Putamen (tissue), 1 donor: ENCODE measurements at places on chromosomes 2 and 18.

DNA sequence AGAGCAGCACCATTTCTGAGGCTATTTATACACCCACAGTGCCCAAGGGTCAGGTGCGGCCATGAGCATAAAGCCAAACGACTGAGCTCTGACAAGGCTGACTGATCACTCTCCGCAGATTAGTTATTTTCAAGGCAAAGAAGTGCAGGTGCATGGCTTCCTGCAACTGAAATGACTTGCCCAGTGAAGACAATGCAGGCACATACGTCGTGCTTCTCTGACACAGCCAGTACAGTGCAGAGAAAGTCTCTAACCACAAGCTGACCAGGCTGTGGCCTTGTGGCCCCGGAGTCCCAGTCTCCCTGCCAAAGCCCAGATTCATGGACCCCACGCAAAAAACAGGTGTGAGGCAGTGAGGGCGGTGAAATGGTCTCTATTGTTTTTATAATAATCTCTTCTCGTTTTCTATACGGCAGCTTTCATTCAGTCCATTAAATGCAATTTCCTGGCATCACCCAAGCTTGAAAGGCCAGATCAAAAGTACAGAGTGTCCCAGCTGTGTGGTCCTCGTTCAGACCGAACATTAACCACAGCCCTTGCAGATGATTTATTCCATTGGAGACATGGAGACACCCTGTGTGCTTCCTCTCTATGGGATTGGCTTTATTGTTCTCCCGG lies 447.0 kb upstream of the ID2 start:
- DNase-seq = no peak

GRCh38 chr2:181177376-181177775 lies 197.0 kb downstream of the UBE2E3 start:
- DNase-seq = no peak

GRCh38 chr18:5197461-5197860 lies 404 bp upstream of the AKAIN1 start:
- no peak for DNase-seq

DNA sequence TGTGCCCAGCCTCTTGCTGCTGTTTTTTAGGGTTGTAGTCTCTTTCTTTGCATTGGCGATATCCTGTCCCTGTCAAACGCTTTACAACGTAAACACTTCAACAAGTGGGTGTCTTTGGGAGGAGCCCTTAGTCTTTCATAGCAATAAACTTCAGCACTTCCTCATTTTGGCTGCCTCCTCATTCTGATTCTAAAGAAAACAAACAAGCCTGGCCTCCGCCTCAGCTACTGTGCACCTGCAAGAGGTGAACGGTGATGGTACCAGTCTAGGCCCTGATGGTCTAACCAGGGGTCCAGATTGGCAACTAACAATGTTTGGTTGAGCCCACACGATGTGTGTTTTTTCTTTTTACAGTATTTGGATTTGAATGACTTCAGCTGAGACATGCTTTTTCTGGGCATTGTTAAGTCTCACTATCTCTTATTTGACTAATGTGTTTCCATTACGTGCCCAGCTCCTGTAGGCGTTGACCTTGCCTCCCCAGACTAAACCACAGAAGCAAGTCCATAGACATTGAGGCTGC lies 53.2 kb upstream of the CUL3 start:
- no peak for DNase-seq

- no peak for DNase-seq
These were observed 636.2 kb upstream of the CHAC2 start for GRCh38 chr2:53131416-53131815.

DNA sequence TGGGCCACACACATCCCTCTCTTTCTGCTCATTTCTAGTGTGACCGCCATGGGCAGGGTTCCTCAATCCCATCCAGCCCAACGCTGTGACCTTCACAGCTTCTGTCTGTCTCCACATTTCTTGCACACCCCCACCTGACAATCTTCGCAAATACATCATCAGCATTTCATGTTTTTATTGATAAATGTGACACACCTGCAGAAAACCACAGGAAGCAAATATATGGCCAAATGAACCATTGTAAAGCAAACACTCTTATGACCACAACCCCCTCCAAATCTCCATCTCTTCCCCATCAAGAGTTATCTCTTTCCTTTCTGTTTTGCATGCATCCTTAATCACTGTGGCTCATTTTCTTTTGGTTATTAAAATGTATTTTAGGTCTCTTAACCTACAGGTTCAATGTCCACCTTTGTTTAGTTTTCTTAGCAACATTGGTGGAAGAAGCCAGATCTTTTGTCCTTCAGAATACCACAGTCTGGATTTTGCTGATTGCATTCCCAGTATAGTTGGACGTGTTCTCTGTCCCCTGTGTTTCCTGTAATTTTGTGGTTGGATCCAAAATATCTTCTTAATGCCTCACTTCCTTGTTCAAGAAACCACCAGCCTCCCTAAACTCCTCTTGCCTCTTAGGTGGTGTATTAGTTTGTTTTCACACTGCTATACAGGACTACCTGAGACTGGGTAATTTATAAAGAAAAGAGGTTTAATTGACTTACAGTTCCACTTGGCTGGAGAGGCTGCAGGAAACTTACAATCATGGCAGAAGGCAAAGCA lies 9.8 kb upstream of the NCK2 start:
- DNase-seq = no peak

GRCh38 chr2:34105006-34105767 lies 506.1 kb upstream of the FAM98A start:
- DNase-seq = no peak

- no peak for DNase-seq
These were observed 689 bp upstream of the YWHAQ start for GRCh38 chr2:9631553-9631819.

DNA sequence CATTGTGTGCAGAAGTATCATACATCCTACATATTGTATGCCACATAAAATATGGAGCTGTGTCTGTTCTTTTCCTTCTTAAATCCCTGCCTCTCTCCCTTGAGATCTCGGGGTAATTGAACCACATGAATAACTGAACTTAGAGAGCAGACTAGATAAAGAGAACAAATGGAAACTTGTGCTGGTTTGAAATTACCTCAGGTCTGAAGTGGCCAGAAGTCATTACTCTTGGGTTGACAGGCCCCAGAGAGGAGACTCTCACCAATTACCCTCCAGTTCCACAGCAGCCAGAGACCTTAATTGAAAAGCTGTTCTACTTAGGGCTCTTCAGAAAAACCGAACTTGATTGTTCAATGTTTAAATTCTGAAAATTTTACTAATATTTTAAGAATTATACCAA lies 5.0 kb upstream of the ADAM17 start:
- DNase-seq = no peak

DNA sequence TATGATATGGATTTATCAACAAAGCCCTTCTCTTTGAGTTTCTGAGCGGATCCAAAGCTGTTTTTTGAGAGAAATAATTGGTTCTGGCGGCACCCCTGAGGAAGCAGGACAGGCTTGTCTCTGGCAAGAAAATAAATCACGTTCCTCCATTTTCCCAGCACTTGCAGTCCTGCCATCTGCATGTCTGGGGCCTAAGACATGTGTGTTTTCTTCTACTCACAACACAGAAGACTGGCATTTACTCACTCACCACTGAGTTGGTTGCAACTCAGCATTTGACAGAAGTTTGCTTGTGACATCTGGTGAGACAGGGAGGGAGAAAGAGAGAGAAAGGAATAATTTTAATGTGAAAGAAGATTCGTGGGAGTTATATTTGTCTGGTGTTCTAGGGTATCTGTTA lies 37.0 kb upstream of the YES1 start:
- DNase-seq = no peak

- DNase-seq = no peak
These were observed 154.3 kb downstream of the PTGR3 start for GRCh38 chr18:75054611-75055010.

DNA sequence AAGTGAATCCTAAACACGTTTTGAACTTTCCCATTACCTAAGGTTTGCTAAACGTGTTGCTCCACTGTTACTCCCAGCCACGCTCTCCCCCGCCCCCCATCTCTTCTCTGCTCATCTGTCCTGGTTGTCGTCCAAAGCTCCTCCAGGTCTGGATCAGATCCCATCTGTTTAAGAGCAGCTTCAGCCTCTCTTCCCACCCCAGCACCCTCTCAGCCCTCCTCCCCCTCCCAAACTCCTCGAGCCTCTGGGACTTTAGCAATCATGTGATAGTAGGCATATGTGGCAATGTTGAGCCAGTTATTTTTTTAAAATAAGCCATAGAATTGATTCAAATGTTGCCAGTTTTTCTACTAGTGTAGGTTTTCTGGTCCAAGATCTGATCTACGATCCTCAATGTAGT lies 20.0 kb upstream of the LPIN1 start:
- DNase-seq = no peak

DNA sequence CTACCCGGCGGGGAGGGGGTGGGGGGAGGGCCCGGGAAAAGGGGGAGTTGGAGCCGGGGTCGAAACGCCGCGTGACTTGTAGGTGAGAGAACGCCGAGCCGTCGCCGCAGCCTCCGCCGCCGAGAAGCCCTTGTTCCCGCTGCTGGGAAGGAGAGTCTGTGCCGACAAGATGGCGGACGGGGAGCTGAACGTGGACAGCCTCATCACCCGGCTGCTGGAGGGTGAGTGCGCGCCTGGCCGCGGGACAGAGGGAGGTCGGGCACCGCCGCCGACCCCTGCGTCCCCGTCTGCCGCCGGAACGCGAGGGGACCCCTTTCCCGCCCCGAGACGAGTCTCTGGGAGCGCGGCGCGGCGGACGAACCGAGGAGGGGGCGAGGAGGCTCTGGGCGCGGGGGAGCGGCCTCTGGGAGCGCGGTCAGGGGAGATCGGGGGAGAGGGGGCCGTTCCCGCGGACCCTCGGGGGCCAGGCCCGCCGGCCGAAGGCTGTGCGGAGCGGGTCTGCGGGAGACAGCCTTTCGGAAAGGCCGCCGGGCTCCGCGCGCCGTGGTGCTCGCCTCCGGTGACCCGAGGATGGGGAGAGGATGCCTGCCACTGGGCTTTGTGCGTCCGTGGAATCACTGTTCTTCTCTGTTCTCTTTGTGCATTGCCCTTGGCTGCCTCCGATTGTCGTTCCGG lies 463 bp downstream of the PPP1CB start:
- DNase-seq = peak; percentile 36

- no peak for DNase-seq
These were observed 15.9 kb upstream of the SERPINB11 start for GRCh38 chr18:63686871-63687270.

GRCh38 chr18:26637324-26637723 lies 89.0 kb upstream of the KCTD1 start:
- DNase-seq = peak; percentile 56

DNA sequence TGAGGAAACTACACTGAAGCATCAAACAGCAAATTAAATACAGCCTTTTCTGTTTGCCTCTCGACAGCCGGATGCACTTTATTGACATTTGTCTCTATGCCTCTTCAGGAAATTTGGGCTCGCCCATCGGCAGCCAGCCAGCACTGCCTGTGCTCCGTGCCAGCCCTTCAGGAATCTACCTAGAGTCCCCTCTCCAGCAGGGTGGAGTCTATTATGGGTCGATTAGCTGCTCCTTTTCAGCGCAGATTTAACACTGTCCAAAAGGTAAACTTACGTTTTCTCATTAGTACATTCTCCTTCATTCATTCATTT lies 91.5 kb downstream of the MYCN start:
- no peak for DNase-seq

- no peak for DNase-seq
These were observed 92.7 kb downstream of the ALPK2 start for GRCh38 chr18:58536202-58536516.

DNA sequence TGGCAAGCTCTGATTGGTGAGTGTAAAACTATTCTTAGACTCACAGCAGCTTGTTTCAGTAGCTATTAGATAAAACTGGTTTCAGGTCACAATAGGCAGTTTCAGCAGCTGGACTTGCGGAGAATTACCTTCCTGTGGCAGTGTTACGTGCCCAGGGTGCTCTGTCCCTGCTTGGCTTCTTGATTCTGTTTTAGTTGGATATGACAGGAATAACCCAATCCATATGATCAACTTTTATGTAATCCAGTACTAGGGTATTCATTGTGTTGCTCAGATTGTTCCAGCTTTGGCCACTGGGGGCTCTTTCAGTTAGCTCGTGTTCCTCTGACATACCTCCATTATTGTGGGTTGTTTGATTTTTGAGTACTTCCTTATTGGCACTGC lies 43.1 kb downstream of the INPP4A start:
- DNase-seq = no peak

DNA sequence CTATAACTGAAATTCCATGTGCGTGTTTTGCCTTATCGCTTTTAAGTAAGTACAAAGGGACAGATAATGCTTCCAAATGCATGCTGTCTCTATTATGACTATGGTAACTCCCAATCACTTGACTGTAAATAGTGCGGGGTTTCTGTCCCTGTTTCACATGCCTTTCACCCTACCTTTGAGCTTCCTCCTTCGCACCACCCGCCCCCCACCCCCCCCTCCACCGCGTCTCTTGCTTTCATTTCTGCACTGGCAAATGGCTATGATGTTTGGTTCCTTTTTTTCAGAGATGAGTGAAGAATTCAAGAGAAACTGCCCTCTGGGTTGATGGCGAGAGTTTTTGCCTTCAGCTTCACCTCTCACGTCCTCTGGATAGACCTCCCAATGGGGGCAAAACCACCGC lies 25.0 kb upstream of the SPP2 start:
- DNase-seq = no peak

GRCh38 chr18:5451150-5451549 lies 92.6 kb downstream of the EPB41L3 start:
- DNase-seq = no peak

DNA sequence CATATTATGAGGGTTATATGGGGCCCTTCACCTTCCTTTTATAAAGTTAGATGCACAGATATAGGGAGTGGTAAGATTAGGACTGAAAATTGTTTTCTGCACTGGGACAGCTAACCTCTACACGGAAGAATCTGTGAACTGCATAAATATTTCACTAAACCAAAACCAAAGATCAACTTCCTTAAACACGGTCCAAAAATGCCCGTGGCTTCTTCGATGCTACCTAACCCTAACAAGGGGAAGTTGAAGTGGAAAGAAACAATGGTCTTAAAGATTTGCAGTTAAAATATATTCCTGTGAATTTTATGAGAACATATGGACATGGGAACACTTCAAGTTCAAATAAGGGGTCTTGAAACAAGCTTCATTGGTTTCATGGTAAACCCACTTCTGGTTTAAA lies 33.3 kb upstream of the PAX3 start:
- DNase-seq = no peak

GRCh38 chr2:174772472-174772801 lies 8.2 kb upstream of the CHRNA1 start:
- DNase-seq = no peak

DNA sequence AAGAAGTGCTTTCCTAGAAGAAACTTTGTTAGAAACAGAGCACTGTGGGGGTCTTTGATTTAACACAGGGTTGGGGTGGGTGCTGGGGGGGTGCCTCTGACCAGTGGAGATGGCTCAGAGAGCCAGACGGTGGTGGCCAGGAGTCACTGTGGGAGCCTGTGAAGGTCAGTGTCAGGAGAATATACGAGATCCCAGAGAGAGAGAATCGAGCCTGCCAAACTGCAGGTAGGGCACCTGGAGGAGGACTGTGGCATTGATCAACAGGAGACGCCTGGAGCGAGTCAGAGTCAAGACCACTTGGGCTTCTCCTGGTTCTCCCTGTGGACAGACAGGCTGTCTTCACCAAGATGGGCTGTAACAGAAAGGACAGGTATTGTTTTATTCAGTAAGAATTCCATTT lies 136.5 kb upstream of the TWIST2 start:
- DNase-seq = no peak

- no peak for DNase-seq
These were observed 68.6 kb downstream of the SMIM21 start for GRCh38 chr18:75358928-75359327.
